ENCODE measurements at places on chromosomes 6 and 20.

DNA sequence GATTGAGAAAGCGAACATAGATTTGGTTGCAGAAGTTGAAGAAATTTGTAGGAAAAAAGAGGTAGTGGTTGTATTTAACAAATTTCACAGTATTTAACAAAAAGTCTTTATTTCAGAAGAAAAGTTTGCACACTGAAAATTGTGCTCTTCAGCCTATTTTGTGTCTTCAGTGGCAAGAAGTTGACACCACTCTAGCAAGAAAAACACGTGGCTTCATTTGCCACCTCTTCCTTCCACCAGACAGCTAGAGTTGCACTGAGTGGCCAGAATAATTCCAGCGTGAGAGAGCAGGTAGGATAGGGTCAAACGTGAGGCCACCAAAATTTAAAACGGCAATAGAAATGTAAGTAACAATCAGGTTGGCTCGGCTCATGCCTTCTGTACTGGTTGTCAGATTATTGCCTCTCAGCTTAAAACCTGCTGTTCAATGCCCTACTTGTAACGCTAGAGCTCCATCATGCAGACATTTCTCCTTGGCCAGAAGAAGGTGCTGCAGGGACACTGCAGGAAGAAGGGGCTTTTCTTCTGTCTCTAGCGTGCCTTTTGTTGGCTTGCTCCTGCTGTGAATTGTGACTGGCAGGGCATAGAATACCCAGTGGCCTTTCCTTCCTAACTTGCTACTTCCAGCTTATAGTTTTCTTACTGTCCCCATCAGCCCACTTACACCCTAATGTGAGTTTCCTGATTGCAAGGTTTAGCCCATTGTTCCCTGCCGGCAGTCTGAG lies 12.1 kb downstream of the TRAPPC3L start:
- no peak for DNase-seq

- DNase-seq: no peak
Measured at GRCh38 chr6:36625158-36625919, 31.2 kb downstream of the SRSF3 start.

DNA sequence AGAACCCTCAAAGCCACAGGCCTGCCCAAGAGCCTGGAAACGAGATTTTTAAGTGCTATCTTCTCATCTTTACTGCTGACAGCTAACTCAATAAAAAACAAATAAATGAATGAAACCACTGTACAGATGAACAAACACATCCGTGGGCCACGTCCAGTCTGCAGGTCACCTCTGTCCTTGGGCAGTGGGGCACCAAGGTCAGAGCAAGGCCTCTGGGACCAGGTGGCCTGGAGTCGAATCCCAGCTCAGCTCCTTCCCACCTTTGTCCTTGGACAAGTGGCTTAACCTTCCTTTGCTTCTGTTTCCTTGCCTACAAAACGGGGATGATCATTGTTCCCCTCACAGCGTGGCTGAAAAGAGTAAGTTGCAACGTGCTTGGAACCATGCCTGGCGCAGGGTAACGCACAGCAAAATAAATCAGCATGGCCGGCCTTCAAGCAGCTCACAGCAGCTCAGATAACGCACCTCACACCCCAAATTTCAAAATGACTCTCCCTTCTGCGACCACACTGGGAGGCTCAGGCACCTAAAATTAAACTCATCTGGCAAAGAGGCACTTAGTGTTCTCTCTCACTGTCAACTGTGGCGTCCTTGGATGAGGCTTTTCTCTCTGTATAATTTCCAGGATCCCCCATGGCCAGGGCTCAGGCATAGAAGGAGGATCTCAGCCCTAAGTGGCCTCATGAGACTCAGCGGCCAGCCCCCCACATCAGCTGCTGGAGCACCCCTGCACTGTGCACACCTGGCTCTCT lies 35.7 kb downstream of the RRBP1 start:
- DNase-seq: no peak

DNA sequence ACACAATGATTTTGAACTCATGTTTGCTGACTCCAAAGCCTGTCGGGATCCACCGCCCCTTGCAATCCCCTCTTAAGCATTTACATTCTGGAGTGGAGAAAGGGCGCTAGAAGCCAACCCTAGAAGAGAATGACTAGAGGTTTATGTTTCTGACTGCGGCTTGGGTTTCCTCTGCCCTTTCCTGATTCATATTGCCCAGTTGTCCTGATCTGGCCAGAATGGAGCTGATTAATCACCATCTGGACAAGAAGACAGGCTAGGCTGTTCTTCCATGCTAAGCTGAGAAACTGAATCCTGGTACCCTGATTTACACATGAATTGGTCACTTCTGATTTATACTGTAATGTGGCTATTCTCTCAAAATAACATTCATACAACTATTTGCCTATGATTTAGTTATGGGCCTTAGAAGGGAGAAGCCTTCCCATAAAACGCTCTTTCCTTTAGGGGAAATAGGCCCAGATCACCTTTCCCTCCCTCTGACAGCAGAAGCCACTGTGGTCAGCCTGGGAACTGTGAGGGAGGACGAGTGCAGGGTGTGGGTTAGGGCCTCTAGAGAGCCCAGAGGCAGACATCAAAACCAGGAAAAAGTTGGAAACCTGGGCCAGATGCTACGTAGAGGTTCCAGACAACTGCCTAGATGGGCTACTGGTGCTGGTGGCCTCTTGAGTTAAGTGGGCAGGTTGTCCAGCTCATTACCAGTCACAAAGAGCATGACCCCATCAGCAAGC lies 199.2 kb upstream of the PRDM1 start:
- DNase-seq: no peak

DNA sequence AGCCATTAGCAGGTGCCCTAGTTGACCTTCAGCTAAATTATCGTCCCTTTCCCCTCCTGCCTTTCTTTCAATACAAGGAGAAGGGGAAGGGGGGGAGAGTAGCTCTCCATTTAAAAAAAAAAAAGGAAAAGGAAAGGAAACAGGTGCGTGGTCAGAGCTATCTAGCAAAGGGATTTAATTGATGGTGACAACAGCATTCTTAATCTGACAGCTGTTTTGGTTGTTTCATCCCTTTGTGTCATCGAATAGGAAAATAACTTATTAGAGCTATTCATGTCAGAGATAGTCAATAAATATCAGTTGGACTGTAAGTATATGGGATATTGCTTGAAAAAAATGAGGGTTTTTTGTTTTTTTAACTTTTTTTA lies 195.2 kb upstream of the SASH1 start:
- no peak for DNase-seq

DNA sequence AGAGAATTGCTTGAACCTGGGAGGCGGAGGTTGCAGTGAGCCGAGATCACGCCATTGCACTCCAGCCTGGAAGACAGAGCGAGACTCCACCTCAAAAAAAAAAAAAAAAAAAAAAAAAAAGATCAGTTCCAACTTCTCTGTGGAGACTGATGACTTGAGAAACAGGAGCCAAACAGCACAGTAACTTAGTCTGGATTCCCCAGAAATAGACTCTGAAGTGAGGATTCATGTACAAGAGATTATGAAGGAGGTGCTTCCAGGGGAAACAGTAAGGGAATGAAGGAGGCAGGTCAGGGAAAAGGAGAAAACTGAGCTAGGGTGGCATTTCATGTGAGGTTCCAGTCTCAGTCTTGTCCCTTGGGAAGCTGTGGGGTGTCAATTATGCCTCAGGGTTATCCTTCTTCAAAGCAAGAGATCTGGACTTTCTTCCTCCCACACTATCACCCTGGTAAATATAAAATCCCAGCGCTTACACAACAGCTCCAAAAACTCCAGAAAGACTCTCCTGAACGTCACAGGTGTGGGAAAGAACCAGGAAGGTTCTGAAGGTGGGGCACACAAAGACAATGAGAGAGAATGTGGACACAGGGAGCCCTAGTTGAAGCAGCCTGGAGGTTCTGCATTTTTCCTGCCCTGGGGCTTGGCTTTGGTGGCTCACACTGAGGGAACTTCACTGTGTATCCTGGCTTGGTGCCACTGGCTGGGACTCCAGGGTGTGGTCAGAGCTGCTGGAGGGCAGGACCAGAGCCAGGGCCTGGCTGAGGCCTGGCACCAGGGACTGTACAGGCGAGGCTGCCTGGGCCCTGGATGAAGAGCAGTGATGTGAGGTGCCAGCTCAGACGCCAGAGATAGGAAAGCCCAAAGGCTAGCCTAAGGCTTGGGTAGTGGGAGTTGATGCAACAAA lies 46.8 kb downstream of the PCNA start:
- DNase-seq: peak; percentile 92

GRCh38 chr20:3102575-3103368 lies 18.2 kb upstream of the AVP start:
- DNase-seq: no peak
